Suppressor macrophage treated with lipopolysaccharide for 1 hour (primary cell): ENCODE measurements at places on chromosomes 7 and 10.

DNA sequence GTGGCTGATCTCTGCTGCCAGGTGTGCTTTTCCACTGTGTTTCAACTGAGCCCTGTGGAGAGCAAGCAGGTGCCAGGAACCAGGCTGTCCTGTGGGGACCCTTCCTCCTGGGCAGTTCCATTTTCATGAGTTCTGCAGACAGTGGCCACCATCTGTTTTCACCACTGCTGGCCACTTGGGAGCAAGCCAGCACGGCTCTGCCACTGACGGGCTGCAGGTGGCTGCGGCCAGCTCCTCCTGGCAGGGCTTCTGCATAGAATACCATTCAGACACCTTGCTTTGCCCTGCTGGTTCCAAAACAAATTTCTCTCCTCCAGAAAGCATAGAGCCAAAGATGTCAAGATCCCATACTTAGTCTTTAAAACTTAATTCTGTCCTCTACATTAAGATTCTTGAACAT is 48.3 kb downstream of the LANCL2 start:
- no peak for DNase-seq

DNA sequence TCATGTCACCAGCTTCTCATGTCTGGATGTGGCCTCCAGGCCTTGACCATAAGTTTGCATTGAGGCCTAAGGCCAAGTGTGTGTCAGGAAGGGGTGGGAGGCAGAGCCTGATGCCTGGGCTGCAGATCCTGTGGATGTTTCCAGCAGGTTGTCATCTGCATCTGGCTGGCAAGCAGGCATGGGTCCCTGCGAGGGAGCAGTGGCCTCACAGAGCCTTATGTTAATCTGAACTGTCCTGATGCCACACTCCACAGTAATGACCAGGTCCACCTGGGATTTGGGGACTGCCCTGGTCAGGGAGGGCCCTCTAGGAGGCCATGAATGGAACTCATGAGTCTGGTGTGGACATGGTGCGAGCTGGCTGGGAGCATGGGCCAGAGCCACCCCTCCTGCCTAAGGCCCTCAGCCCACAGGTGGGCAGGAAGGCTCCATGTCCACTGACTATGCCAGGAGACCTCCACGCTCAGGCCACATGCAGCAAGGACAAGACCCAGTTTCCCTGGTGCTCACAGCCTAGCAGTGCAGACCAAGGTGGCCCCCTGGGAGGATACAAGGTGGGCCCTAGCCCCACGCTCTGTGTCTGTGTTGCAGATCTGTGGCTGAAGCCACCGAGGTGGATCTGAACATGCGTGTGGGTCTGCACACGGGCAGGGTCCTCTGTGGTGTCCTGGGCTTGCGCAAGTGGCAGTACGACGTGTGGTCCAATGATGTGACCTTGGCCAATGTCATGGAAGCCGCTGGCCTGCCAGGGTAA is 83.1 kb downstream of the ADCY1 start:
- no peak for DNase-seq

GRCh38 chr7:33079763-33080690 is 17.5 kb upstream of the NT5C3A start:
- DNase-seq, result no peak

DNA sequence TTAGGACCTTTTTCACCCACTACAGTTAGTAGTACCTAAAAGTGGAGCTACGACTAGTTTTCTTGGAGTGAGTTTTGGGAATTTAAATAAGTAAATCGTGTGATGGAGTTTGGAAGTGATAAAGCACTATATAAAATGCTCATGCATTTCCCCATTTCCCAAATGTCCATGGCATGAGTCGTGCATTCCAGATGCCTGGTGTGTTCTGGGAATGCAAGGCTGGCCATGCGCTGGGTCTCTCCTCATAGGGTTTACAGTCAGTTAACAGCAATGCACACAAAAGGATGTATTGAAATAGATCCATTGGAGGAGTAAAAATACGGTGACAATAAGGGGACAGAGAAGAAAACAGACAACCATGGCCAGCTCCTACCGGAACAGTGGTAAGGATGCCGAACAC is 149.8 kb downstream of the DPP6 start:
- DNase-seq, result no peak

GRCh38 chr10:96288151-96288621 is 16.0 kb upstream of the DNTT start:
- no peak for DNase-seq

DNA sequence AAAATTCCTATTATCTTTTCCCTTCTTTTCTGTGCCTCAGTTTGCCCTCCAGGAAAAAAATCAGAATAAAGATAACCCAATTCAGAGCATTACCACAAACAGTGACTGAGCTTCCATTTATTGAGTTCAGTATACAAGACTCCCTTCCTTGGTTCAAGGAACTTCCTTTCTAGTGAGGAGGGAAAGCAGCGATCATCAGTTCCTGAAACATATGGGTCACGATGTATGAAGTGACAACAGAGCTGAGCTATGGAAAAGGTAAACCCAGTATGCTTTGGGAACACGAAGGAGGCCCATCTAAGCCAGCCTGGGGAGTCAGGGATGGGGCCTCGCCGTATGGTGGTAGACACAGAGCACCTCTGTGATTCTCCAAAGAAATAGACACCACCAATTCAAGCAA is 15.8 kb downstream of the C10orf71 start:
- DNase-seq, result peak; percentile 41

DNA sequence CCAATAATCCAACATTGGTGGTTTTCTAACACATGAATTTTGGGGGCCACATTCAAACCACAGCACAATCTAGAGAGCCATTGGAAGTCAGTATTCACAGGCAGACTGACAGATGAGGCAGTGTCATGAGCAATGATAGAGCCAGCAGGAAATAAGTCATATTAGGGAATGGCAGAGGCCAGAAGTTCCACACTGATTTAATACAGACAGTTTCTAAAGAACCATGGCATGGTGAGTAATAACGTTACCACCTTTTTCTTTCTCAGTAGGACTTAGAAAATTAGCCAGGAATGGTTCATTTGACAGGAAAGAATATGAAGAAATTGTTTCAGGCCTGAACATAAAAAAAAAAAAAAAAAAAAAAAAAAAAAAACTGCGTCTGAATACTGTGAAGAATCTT is 210.3 kb downstream of the GPAM start:
- DNase-seq, result no peak

- peak; percentile 39 for DNase-seq
Measured at GRCh38 chr7:100430493-100431285, 1.1 kb downstream of the MEPCE start.

DNA sequence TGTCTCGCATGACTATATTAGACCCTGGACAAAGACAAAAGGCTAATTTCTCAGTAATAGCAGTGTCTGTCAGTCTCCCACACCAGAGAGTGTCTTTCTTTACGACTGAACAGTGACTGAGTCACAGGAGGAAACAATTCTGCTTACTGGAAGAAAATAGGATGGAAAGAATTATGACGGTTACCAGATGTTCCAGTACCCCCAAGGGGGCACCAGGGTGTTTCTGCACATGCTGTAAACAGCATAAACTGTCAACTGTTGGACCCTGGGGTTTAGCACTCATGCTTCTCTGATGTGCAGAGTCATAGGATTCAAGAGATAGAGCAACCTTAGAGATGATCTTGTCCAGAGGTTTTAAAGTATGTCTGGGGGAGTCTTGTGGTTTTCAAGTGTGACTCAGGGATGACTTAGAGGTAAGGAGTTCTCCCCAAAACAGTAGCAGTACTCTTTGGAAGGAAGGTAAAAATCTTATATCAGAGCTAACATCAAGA is 291.7 kb downstream of the THSD7A start:
- peak; percentile 13 for DNase-seq

DNA sequence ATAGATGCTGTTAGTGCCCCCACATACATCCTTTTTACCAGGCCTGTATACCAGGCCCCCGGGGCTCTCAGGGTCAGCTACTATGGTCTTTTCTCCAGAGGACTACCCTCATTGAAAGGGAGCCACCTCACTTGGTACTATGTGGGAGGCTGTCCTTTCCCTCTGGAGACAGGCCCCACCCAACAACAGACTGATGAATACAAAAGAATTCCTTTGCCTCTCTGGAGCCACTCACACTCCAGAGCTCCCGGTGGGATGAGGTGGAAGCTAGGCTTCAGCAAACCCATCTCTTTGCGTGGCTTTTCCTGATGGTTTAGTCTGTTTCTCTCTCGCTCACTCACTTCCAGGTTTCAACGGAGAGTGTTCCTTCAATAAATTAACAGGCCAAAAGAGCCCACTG is 30.3 kb downstream of the ANKMY2 start:
- no peak for DNase-seq

DNA sequence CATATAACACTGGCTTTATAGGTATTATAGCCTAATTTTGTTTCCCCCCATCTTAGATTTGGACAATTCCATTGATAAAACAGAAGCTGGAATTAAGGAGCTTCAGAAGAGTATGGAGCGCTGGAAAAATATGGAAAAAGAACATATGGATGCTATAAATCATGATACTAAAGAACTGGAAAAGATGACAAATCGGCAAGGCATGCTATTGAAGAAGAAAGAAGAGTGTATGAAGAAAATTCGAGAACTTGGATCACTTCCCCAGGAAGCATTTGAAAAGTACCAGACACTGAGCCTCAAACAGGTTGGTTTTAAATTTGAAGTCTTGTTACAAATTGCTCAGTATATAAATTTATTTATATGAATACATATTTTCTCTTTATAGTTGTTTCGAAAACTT is 34.1 kb downstream of the SMC3 start:
- no peak for DNase-seq

- DNase-seq, result no peak
Measured at GRCh38 chr10:10676972-10677371, 340.7 kb upstream of the CELF2 start.

DNA sequence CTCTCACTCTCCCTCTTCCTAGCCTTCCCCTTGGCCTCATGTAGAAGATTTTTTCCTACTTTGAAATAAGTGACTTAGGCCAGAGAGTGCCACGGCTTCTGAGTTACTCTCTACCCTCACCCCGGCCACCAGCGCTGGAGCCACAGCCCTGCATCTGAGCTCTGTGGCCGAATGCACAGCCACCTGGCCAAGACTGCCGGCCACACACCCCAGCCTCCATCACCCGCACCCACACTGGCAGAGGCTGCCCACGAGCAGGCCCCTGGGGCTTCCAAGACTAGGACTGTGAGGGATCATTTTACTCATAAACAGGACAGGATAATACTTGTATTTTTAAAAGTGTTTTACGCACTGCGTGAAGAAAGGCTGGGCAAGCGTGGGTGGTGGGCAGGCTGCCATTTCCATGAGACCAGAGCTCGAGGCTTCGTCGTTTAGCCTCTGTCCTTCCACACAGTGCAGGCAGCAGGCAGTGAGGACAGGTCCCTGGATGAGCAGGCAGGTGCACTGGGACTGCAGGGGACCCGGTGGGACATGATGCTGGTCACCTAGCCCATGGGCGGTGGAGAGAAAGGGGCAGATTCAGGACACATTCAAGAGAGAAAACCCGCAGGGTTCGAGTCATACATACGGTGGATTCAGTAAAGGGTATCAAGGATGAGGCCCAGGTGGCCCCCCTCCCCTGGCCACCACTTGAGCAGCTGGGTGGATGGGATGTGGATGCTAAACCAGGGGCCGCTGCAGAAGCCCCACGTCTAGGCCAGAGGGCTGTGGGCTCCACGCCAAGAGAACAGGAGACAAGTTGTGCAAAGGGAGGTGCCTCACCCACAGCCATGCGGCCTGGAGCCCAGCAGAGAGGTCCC is 35.5 kb upstream of the RNF32 start:
- no peak for DNase-seq

GRCh38 chr10:51176976-51177695 is 102.8 kb downstream of the PRKG1 start:
- DNase-seq, result no peak

GRCh38 chr10:131901181-131901829 is 497 bp downstream of the PPP2R2D start:
- peak; percentile 86 for DNase-seq

GRCh38 chr10:15943426-15943825 is 83.1 kb upstream of the MINDY3 start:
- DNase-seq, result no peak

- no peak for DNase-seq
Measured at GRCh38 chr10:126787201-126787600, 116.7 kb upstream of the C10orf90 start.

- no peak for DNase-seq
Measured at GRCh38 chr7:5234852-5235831, 45.1 kb downstream of the WIPI2 start.

- no peak for DNase-seq
Measured at GRCh38 chr7:20892776-20893175, 106.1 kb upstream of the SP8 start.

DNA sequence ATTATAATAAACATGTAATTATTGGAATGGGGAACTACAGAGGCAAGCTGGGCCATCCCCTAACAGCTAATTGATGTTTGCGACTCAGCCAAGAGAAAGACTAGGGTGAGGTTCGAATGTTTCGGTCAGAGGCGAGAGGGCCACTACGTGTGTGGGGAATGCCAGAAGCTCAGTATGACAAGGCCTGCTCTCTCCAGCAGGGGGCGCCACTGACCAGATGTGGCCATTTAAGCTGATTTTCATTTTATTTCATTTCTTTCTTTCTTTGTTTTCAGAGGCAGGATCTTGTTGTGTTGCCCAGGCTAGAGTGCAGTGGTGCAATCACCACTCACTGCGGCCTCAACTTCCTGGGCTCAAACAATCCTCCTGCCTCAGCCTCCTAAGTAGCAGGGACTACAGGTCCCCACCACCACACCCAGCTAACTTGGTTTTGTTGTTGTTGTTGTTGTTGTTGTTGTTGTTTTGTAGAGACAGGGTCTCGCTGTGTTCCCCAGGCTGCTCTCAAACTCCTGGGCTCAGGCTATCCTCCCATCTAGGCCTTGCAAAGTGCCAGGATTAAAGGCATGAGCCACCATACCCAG is 38.1 kb downstream of the TMEM130 start:
- DNase-seq, result peak; percentile 77

- no peak for DNase-seq
Measured at GRCh38 chr10:121216721-121217181, 365.6 kb downstream of the WDR11 start.

DNA sequence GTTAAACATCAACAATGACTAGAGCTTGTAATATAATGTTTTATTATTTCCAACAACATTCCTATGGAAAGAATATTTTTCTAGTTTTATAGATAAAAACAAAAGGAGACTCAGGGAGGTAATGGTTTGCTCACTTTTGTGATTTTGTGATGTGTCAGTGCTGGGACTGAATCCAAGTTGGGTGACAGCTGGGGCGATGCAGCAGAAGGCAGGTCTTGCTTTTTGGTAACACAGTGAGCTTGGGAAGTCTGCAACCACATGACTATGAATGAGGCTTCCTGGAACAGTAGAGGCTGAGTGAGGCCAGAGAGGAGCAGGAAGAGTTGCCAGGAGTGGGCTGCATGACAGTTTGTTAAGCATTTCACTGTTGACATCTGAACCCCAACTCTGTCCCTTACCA is 4.9 kb upstream of the YKT6 start:
- DNase-seq, result peak; percentile 13
